T-helper 22 cell (primary cell): ENCODE measurements at places on chromosomes 12 and 14.

DNA sequence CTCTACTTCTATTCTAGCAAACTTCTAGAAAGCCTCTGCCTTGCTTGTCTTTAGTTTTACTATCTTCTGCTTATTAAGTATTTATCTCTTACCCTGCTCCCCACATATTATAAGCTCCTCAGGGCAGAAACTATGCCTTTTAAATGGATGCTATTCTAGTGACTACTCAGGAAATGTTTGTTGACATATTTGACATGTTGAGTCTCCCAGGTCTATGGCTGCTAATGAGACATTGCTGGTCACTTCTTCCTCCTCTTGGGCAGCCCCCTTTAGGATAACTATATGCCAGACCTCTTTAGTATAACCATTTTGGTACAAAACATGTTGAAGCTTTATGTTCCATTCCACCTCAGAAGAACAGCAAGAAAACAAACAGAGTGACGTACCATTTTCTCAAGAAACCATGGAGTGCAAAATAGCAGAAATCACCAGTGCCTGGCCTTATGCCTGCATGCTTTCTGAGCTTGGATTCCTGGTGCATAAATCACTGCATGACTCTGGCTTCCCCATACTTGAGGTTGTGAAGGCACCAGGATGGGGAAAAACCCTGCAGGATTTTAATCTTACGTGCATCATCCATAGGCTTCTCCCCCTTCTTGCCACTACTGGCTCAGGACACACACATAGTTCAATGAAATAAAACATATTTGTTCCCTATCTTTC is 202.6 kb downstream of the TMX1 start:
- no peak for DNase-seq

DNA sequence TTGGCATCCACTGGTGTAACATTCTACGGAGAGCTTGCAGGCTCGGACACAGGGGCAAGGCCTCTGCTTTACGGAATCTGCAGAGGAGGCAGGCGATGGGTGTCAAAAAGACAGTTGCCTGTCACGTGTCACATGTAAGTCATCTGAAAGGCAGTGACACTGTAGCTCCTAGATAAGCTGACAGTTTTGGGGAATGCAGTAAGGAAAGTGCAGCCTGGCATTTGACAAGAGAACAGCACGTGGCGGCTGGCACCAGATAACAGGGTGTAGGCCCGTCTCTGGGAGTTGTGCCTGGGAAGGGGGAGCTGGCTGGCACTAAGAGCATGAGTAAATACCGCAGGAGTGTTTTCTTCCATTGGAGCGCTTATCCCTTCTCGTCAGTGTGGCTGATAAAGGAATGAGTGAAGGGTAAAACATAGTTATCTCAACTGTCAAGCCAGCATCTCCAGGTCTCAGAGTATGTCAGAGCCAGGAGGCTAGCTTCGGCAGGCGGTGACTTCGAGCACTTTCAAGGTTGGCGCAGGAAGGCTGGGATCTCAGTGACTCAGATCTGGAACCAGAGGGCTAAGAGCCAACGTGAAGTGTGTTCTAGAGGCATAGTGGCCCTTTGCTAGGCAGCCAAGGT is 26.1 kb downstream of the ADCK1 start:
- DNase-seq, result no peak

DNA sequence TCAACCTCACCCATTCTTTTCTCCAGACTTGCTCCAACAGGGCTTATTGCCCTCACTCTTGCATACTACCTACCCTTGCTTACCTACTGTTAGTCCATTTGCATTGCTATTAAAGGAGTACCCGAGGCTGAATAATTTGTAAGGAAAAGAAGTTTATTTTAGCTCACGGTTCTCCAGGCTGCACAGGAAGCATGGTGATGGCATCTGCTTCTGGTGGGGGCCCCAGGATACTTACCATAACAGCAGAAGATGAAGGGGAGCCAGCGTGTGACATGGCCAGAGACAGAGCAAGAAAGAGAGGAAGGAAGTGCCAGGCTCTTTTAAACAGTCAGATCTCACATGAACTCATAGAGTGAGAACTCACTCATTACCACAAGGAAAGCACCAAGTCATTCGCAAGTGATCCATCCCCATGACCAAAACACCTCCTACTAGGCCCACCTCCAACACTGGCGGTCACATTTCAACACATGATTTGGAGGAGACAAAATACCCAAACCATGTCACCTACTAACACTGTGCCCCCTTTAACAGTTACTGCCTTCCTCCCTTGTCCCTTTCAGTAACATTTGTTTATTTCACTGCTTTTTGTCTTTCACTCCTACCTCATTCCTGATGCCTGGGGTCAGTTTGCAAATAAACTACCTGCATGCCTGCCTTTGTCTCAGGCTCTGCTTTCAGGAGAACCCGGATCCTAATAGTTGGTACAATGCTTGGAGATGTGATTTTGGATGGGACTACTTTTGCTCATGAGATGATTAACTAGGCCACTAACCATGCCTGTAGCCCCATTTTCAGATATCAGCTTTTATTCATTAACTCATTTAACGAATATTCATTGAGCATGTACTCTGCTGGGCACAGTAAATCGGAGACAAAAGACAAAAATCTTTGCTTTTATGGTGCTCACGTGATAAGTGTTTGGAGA is 41.6 kb upstream of the CSRP2 start:
- DNase-seq, result no peak

DNA sequence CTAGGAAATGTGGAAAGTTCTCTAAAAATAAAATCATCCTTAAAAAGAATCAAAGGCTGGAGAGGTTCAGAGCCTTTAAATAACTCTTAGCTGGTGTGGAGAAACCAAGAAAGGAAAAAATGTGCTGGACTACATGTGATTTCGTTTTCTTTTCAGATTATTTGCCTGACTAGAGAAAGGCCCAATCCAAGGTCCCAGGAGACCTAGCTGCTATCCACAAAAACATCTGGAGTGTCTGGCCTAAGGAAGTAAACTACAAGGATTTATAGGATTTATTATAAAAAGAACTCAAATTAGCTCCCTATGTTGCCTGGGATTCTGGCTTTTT is 774 bp upstream of the TMEM30B start:
- no peak for DNase-seq

DNA sequence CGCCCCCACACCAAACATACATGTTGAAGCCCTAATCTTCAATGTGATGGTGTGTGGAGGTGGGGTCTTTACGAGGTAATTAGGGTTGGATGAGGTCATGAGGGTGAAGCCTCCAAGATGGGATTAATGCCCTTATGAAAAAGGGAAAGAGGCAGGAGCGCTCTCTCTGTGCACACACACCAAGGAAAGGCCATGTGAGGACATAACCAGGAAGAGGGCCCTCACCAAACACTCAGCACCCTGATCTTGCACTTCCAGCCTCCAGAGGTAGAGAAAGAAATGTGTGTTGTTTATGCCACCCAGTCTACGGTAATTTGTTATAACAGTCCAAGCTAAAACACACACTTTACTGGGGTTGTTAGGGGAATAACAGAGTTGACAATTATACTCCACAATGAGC is 14.6 kb upstream of the PITPNM2 start:
- no peak for DNase-seq

DNA sequence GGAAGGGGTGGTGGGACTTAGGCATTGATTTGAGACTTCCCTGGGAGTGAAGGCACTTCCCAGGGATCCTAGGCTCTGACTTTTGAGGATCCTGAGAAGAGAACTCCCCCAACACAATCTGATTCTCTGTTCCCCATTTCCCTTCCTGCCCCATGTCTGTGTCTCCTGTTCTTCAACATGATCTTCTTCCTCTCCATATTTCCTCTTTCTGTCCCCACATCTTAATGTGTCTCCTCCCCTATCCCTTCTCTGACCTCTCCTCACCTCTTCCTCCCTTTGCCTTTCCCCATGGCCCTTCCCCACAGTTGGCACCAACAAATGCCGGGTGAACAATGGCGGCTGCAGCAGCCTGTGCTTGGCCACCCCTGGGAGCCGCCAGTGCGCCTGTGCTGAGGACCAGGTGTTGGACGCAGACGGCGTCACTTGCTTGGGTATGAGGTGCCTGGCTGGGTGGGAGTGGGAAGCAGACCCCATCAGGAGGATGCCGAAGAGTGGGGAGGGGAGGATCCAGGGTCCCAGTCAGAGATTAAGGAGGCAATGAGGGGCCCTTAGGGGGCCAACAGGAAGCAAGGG is 15.2 kb upstream of the LRP1-AS start:
- DNase-seq, result no peak

- no peak for DNase-seq
Observed at GRCh38 chr14:74595006-74595735, 16.9 kb downstream of the LTBP2 start.

GRCh38 chr14:70993931-70994330 is 86.7 kb downstream of the PCNX1 start:
- DNase-seq, result no peak
